DMS153 (cell line): ENCODE measurements at places on chromosomes 3 and 15.

- DNase-seq: no peak
Observed at GRCh38 chr3:172038798-172039435, 461 bp upstream of the FNDC3B start.

DNA sequence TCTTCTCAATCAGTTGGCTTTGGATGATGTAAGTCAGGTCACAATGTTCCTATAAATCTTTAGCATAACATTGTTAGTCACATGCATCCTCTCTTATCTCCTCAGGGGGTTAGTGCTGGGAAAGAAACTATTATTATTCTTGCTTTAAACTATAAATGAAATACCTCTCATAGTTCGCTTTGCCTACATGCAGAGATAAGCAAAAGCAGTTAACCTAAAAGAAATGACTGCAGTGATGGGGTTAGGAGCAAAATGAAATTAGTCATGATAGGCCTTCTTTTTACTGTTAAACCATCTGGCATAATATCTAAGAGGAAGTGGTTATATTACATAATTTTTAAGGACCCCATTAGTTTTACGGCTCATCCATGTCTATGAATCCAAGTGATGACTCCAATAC lies 91.7 kb upstream of the IGSF10 start:
- no peak for DNase-seq

DNA sequence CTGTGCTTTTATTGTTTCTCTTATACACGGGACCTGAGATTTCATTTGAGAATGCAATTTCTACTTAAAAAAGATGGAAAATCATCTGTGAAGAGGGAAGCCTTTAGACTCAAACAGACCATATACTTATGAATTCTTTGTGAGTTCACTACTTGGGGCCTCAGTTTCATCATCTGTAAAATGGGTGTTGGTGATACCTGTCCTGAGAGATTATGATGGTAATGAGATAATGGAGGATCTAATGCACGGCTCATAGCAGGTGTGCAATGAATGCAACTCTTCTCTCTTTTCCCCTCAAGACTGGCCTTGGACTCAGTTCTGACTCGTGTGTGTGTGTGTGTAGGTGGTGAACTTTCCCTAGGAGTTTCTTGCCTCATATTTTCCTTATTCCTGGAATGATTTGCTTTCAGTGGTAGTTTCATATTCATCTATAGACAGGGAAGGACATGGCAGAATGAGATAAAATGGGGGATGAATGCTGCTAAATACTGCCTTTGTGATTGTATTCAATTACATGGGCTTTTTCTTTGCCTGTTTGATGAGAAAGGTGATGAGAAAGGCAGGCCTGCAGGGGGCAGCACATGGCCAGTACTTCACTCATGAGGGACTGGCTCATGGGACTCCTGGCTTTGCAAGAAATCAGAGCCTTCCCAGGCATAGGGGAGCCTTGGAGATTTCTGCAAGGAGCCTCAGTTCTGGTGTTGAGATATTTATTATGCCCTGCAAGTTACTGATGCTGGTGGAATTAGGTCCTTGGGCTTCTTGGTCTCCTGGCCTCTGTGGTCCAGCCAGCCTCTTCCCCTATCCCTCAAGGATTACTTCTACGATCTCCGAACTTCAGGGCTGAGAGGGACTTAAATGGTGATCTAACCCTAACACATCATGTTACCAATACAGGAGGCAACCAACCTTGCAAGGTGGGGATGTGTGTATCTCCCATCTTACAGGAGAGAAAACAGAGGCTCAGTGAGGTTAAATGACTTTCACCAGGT lies 70.7 kb downstream of the RPLP1 start:
- DNase-seq: peak; percentile 13

DNA sequence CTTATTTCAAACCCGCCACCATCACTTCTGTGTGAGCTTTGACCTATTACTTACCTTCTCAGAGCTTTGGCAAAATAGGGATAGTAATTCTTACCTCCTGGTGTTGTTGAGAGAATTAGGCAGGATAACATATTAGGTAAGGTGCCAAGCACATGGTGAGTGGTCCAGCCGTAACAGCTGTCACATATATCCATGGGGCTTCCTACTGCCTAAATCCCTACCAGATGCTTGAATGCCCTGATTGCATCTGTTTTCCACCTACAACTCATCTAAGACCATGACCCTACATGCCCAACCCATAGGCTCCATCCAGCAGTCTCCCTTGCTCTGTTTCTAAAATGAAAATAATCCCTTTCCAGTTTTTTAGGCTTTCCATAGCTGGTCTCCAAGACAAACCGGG lies 162.3 kb upstream of the NR2E3 start:
- DNase-seq: no peak

DNA sequence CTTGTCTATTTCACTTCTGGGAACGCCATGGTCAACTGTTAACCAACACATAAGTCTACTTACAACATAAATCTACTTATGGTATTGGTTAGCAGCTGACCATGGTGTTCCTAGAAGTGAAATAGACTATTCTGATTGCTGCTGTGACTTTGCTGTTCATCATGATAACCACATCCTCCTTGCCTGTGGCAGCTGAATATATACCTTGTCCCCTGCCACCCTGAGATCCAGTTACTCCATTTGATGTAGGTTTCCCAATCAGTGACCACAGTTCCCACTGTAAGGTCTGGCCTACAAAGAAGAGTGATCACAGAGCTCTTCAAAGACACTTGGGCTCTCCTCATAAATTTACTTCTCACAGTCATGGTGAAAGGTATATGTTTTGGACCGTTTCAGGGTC lies 66.8 kb upstream of the ALDH1A3 start:
- DNase-seq: no peak

GRCh38 chr15:40637221-40637745 lies 43.2 kb downstream of the KNL1 start:
- no peak for DNase-seq

- no peak for DNase-seq
Observed at GRCh38 chr3:136109499-136109898, 86.6 kb downstream of the MSL2 start.

DNA sequence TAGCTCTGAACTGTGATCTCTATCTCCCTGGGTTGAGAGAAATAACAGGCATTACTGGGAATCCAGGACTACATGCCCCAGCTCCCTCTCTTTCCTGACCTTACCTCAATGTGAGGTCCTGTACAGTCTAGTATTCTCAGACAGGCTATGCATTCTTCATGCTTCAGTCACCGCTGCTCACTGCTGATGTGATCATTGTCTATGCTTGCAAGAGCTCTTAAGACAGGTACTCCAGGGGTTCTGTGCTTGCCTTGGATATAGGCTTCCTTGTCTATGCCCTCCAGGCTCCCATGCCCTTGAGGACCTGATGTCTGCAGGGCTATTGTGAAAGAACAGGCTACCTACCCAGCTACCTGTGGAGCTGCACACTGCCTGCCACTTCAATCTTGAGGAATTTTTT lies 183.6 kb downstream of the MBNL1 start:
- no peak for DNase-seq

- DNase-seq: no peak
Observed at GRCh38 chr3:158742871-158743663, 10.8 kb upstream of the RARRES1 start.

DNA sequence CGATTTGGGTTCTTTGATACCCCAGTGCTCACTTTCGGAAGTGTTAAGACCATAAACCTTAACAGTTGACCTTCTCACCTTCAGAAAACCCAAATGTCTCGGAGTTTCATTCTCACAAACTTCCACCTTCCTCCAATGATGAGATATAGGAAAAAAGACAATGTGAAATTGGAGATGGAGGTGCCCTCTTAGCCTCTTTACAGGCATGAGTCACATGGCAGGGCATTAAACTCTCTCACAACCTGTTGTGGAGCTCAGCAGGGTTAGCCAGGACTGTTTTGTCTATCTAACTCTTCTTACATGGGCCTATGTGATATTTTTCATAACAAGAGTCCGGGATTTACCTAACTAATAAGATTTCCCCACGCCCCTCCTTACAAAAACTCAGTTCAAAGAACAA lies 10.7 kb downstream of the AGTR1 start:
- no peak for DNase-seq

DNA sequence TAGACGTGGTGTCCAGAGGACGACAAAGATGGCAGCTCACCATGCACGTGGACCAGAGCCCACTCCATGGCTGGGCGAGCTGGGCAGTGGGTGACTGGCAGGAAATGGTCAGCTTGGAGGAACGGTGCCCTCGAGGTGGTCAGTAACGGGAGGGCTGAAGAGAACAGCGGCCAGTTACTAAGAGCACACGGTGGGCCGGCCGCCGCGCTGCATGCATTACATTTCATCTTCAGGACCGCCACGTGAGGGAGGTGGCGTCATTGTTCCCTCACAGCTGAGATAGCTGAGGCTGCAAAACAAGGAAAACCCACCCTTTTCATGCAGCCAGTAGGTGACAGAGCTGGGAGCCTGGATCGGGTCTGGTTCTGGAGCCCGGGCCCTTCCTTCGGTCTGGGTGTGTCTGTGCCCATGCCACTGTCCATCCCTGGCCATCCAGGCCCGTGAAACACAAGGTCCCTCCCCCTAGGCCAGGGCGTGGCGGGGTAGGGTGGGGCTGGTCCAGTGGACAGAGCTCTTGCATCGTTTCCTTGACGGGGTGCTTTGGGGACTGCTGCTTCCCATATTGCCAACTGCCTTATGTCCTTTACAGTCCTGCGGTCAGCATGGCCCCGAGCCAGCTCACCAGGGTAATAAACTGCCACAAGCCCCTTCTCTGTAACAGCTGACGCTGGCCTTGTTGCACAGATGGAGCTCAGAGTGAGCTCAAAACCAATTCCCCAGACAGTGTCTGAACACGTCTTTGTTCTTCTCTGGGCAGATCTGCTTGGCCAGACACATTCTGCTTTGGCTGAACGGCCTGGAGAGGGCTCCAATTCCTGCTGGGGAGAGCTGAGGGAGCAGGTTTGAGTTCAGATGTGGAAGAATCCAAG lies 51.8 kb downstream of the RGMA start:
- no peak for DNase-seq

DNA sequence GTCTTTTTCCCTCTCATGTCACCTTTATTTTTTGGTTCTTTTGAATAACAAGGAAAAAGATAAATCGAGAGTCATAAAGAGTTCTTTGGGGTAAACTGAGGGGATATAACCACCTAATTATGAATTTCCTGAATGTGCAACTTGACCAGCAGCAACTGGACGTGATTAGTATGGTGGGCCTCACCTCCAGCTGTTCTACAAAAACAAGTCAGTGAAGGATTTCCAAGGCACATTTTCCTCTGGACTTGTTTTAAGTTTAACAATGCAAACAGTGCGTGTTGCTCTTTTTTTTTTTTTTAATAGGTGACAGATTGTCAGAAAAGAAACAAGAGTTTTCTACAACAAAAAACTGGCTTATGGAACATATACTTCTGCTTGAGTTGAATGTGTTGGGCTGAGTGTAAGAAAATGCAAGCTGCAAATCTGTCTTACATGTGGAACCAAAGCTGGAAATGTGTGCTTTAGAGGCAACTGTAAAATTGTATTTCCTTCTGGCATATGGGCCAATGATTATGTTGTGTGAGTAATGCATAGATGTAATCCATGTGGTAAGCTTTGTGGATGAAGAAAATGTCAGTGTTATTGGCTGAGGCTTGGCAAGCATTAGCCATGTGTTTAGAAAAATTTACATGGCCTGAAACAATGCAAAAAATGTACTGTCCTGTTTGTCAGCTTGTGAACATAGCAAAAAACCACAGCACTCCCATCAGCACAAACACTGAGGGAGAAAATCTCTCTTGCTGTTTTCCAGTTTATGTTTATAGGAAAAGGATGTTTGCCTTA lies 44.5 kb upstream of the FNDC3B start:
- no peak for DNase-seq

DNA sequence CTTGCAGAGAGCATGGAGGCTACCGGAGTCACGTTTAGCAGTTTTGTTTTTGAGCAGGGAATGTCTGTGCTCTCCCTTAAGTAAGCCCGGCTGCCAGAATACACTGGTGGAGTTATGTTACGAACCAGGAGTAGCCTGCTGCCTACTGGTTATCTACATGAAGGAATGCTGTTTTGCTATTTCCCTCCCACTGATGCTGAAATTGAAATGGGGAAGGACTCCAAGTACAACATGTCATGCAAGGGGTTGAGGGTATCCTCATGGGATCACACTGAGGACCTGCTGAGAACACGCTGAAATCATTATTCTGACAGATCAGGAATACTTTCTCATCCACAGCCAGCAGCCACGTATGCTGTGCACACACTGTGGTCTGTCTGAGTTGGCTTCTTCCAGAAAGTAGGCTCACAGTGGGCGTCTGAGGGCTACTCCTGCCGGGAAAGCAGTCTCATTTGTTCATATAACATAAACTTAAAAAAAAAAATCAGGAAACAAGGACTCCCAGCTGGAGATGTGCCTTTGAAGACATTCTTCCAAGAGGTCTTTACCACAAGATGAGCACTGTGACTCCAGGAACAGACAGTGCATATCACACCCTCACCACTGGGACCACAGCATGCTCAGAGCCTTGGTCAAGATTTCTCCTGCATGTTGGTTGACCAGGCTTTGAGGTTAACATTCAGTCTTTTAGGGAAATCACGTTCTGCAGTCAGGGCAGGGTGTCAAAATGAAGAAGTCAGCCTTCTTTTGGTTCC lies 300.4 kb upstream of the RASGRP1 start:
- DNase-seq: no peak

GRCh38 chr3:150020527-150020926 lies 49.8 kb upstream of the PFN2 start:
- DNase-seq: no peak

GRCh38 chr3:72728329-72728889 lies 119.8 kb downstream of the SHQ1 start:
- DNase-seq: no peak

DNA sequence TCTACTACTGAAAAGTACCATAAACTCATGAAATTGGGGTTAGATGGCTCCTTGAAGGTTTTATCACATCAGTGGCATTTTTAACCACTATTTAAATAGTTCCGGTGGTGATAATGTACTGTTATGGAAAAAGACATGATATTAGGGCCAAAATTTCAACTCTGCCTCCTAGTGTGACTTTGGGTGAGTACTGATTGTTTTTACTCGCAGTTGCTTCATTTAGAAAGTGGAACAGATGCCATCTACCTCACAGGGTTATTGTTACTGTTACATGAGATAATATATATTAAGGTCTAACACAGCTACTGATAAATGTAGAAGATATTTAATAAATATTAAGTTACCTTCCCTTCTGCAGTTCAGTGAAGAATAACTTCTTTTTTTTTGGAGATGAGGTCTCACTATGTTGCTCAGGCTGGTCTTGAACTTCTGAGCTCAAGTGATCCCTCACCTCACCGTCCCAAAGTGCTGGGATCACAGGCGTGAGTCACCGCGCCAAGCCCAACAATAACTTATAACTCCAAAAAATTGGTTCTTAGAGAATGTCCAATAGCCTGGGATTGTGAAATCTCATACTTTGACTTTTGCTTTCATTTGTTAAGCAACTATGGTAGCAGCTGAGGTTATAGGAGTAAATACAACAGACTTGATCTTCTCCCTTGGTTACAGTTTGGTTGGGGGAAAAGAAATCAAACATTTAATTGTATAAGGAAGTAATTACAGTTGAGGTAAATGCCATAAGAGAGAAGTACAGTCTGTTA lies 48.3 kb downstream of the MEF2A start:
- DNase-seq: no peak
